ENCODE measurements at places on chromosomes 12 and 14. TPM values are rescaled to one million over a fixed set of nuclear protein-coding genes. Genes with fewer than 3 reads are reported as not detected.

The CAPS2 gene
- total RNA-seq, result 9.2 TPM

The A2M gene
- 239 TPM for total RNA-seq

The AMIGO2 gene
- total RNA-seq, result 2.3 TPM

The C1QL4 gene
- total RNA-seq, result 0.17 TPM

The KRT6C gene
- total RNA-seq, result not detected

The PTCSC3 gene
- not detected for total RNA-seq

The PMCH gene
- total RNA-seq, result not detected

Data from fibroblast of lung (primary cell).